ENCODE measurements at places on chromosomes 3 and 15.

DNA sequence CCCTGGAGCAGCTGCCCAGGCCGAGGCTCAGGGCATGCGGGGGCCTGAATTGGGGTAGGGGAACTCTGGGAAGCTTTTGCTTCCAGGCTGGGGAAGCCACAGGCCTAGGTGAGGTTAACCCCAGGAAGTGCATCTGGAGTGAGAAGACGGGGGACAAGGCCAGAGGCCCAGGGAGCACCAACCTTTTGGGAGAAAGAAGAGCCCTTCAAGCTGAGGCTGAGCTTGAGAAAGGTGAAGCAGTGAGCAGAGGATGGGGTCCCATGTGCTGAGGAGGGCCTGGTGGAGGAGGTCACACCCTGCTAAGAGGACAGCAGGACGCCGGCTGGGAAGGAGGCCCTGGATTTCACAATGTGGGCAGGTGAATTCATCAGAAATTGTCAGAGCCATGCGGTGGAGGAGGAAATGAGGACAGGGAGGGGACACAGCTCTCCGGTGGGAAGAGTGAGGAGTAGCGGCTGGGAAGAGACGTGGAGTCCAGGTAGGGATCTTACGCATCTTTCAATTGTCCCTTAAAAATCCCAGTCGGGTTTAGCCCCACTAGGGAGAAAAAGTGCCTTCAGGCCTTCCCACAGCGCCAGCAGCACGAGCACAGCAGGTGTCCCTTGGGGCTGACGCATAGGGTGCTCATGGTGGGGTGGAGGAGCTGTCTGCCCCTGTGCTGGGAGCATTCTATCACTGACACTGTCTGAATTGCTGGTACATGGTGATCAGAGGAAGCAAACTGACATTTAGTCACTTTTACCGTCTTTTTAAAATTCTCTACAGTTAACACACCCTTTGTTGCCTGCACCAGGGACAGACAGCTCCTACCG, 50.9 kb downstream of the HCN4 start:
- DNase-seq, result no peak

GRCh38 chr15:101357333-101357732, 62.3 kb upstream of the SNRPA1 start:
- DNase-seq, result no peak

GRCh38 chr15:68739390-68740080, 81.2 kb downstream of the ANP32A start:
- DNase-seq, result no peak

- no peak for DNase-seq
Observed at GRCh38 chr15:45128971-45129639, 574 bp downstream of the DUOXA1 start.

DNA sequence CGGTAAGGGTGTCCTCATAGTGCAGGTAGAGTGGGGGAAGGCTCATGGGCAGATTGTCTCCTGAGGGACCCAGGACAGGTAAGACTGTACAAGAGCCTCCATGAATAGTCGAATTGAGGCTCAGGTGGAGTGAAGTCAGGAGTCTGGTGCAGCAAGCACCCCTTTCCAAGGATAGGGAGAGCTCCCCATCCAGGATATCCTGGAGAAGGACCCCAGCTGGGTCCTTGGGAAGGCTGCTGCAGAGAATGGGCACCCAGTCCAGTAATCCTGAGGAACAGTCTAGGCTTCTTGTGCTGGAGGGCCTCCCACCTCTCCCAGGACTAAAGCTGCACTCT, 592 bp downstream of the DUOXA2 start:
- no peak for DNase-seq

DNA sequence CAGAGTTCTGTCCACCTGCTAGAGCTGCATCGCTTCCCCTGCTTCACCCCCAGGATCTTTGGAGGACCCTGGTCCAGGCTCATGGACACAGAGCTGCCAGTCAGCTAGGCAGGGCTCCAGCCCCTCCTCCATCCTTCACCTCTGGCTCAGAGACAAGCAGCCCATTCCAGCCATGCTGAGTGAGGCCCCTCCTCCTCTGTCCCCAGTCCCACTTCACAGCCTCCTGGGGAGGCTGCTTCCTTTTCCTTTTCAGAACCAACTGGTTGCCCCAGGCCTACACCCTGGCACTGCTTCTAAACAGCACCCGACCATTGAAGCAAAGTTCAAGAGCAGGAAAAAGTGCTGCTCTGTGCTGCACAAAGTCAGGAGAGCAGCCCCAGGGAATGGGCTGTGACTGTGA, 22.2 kb downstream of the IQSEC1 start:
- DNase-seq, result no peak

DNA sequence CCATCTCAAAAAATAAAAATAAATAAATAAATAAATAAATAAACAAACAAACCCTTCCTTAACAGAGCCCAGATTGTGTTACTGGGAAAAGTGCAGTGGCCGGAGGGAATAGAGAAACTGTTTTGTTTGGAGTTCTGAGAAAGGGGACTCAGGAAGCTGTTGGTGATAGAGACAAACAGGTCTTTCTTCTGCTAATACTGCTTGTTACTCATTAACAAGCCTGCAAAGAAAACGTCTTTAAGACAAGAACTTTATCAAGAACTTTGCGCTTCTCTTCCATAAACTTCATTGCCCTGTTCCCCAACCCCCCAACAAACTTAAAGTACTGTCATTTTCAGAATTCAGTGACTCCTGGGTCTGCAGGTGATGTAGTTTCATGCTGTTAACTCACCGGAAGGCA, 68.8 kb upstream of the GSK3B start:
- DNase-seq, result no peak

DNA sequence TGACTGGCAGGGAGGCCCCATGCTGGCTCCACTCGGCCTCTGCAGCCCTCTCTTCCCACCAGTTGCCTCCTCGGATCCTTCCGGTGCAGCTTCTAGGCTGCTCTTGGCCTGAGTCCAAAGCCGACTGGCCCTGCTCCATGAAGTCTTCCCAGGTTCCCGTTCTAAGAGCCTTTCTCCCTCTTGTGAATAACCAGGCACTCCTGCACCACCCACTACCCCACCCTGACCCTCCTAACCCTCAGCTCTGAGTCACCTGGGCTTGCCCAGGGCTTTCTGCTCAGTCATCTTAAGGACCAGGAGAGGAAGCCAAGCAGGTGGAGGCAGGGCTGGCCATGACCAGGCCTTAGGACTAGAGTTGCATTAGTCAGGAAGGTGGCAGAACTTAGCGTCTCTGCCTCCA, 28.1 kb upstream of the CNBP start:
- no peak for DNase-seq

Data from HFF-Myc (cell line).